G401 (cell line): ENCODE measurements at places on chromosomes 12 and 14. TPM values are rescaled to one million over a fixed set of nuclear protein-coding genes. Genes with fewer than 3 reads are reported as not detected.
A peak's percentile ranks its signal among the peaks of the same experiment; 100 is the strongest.

DNA sequence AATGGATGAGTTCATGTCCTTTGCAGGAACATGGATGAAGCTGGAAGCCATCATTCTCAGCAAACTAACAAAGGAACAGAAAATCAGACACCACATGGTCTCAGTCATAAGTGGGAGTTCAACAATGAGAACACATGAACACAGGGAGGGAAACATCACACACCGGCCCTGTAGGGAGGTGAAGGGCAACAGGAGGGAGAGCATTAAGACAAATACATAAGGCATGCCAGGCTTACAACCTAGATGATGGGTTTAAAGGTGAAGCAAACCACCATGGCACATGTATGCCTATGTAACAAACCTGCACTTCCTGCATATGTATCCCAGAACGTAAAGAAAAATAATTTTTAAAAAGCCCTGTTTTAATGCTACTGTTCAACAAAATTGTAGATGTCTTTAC is 914.2 kb upstream of the ATXN7L3B start:
- no peak for DNase-seq

- DNase-seq: no peak
These were observed 19.9 kb downstream of the POU6F1 start for GRCh38 chr12:51197736-51198567.

LRTM2 gene
- total RNA-seq: not detected in 2 replicates

GRCh38 chr14:96119947-96120346 is 80.8 kb downstream of the C14orf132 start:
- DNase-seq: no peak

UBR7 gene
- total RNA-seq: 31.4 and 35.6 TPM in 2 replicates

GRCh38 chr12:38282886-38283285 is 33.7 kb upstream of the ALG10B start:
- no peak for DNase-seq

DNA sequence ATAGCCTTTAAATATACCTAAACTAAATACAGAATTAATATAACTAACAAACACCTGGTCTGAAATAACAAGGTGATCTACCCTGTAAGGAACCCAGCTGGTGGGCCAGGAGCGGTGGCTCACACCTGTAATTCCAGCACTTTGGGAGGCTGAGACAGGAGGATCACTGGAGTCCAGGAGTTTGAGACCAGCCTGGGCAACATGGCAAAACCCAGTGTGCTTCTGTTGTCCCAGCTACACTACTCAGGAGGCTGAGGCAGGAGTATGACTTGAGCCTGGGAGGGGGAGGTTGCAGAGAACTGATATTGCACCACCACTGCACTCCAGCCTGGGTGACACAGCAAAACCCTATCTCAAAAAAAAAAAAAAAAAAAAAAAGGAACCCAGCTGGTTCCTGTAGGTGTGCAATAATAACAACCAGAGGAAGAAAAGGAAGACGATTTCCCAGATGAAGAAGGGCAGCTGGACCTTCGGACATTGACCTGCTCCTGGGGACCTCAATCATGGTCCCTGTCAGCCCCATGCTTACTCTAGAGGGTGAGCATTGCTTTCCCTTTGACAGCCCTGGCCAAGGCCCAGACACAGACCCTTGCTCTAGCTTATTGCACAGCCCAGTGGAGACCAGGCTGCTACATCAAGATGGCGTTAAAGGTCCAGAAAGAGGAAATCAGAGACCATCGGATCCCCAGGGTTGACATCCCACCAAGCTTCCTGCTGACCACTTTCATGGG is 5.4 kb downstream of the FOS start:
- DNase-seq: no peak

FAM186B gene
- 0.06 TPM in 1 of 2 replicates, not detected in the other for total RNA-seq

DNA sequence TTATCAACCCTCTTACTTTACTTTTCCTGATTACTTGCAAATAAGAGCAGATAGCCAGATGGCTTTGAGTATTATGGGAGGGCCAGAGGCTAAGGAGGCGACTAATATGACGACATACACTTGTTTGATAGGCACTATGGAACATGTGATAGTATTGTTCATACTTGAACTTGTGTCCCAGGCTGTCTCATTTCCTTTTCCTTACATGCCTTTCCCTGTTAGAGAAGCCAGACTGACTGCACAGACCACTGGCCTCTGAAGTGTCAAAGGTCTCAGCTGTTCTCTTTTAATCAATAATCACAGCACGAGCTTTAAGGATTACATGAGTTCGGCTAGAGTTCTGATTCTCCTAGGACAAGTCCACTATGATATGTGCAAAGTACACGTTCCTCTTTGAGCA is 326.0 kb downstream of the PRKD1 start:
- no peak for DNase-seq

DNA sequence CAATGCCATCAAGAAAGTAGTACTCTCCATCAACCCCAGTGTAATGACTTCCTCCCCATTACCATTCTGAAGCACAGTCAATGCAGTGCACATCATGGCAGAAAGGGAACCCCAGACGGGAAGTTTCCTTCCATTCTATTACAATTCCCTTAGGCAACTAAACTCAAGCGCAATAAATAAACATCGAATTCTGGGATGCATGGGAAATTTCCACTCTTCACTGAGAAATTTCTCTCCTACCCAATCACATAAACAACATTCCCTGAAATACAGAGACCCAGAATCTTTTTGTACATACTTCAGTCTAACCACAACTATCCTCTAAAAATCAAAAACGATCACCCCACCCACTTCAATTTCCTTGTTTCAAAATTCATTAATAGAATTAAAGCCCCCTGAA is 20.0 kb downstream of the SARNP start:
- no peak for DNase-seq

CSRP2 gene
- 46.2 and 57.5 TPM in 2 replicates for total RNA-seq

- DNase-seq: peak; percentile 63
These were observed 5.9 kb upstream of the GDF11 start for GRCh38 chr12:55736780-55737580.

DNA sequence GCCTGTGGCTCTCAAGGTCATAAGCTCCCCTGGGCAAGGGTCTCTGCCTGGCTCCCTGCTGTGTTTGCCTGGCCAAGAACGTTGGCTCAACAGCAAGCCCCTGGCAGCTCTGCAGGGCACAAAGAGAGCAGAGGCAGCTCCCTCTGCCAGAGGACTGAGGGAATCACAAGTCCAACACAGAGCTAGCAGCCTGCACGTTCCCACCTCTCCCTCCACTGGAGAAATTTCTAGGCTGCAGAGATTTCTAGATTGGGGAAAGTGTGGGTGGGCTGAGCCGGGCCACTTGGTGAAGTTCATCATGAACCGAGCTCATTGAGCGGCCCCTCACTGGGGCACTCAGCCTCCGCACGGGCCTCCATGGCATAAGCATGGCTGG is 19.8 kb downstream of the ZFYVE21 start:
- no peak for DNase-seq

RDH12 gene
- total RNA-seq: 0.43 TPM in 1 of 2 replicates, not detected in the other
